ENCODE measurements at places on chromosomes 1 and 21.

DNA sequence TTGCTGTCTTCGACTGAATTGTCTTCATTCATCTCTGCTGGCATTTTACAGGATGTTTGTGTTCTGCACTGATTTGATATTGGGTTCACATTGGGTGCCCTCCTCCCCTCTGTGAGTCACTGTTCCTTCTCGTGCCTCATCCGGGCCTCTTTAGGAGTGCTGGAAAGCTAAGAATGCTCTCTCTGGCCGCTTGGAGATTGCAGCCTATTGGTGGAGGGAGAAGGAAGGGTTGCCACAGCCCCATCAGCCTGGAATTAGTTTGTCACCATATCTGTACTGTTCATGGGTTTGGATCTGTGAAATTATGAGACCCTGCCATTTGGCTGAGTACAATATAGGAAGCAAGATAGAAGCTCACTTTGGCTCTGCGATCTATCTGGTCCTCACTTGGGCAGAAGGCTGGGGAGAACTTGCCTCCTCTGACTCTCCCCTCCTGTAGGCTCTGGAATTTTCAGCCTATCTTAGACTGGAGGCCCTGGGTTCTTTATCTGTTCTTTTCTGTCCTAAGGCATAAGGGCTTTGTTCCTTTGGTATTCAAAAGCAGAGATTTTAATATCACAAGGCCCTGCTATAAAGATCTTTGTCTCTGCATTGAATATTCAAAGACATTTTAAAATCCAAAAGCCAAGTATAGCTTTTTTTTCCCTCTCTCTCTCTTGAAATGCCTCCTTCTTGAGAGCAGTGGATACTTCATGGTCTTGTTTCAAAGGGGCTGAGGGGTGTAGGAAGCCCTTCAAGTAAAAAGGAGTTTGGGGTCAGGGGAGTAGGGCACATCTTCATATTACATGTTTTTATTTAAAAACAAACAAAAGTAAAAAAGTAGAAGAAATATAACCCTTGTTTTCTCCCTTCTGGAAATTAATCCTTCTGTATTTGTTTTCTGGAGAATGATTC, 347.9 kb downstream of the ZP4 start:
- DNase-seq = peak; percentile 34

DNA sequence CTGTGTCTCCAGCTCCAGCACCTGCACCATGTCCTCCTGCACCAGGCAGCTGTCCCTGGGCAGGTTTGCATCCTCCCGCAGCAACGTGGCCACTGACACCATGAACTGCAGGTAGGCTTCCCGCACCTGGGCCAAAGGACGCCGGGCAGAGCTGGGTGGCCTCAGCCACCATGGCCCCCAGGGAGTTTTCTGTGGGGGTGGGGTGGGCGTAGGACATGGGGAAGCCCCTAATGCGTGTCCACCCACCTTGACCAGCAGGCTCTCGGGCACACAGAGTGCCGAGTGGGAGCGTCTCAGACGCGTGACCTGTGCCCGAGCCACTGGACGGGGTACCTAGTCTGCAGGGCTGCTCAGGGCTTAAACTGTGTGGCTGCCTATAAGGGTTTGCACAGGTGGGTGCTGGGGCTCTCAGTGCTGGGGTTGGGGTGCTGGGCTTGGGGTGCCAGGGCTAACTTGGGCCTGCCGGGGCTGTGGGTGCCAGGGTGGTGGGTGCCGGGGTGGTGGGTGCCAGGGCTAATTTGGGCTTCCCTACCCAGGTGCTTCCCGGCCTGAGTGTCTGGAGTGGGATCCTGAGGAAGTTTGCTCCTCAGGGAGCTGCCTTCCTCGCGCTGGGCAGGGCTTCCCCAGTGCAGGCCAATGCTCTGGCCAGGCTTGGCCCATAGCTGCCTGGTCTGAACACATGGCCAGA, 17.7 kb downstream of the PRXL2B start:
- no peak for DNase-seq

DNA sequence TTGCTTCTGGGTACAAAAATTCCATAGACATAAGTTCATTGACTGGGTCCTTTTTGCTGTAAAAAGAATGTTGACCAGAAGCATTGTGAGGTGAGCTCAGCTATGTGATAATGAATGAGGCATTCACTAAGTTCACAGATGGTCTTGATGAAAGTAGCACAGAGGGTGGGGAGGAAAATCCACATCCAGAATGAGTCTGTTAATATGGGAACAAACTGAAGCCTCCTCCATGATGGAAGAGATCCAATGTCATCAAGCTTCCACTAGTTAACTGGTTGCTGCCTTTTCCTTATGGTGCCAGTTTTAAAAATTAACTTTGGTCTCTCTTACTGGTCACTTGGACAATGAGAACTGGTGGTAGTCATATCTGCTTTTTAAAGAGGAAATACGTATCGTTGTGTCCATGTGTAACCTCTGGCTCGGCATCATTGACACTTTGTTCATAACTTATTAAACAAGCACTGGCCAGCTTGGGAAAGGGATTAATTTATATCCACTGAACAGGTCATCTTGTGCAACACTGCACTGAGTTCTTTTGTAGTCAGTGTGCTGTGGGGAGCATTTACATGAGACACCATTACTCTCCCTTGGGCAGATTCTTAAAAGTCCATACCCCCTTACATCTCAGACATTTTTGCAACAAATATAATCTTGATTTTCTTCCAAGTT, 88.6 kb downstream of the ADAMTS1 start:
- peak; percentile 45 for DNase-seq

- no peak for DNase-seq
Measured at GRCh38 chr1:161932668-161933067, 91.0 kb downstream of the OLFML2B start.

- DNase-seq = no peak
Measured at GRCh38 chr1:45403298-45403697, 63.1 kb upstream of the MUTYH start.

DNA sequence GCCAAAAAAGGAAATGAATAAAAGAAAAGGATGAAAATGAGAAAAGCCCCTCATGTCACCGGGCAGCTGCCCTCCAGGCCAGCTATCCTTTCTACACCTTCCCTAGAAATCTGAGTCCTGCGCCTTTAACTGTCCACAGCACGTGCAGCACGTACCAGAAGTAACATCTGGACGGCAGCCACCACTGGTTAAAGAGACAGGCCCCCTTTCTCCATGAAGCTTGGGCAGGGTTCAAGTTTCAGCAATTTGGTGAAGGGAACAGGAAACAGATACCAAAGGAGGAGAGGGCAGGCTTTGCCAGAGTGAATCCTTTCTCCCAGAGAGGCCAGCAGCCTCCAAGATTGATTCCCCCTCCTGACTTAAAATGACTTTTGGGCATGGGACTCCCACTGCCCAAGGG, 3.6 kb upstream of the KIAA2013 start:
- peak; percentile 80 for DNase-seq

DNA sequence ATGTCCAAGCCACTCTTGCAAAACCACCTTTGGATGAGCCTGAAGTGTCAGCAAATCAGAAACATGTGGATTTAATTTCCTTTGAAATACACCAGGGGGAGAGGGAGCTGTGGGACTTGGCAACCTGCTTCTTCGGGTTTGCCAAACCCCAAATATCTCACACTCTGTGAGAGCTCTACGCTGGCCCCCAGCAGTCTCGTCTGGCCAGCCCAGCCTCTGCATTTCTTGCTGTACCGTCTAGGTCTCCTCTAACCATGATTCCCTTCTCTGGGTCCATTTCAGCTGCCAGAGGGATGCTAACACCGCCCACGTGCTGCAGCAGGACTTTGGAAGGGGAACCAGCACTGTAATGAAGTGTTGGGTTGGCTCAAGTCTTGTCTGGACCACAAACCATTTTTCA, 114.6 kb downstream of the MRPS6 start:
- no peak for DNase-seq

DNA sequence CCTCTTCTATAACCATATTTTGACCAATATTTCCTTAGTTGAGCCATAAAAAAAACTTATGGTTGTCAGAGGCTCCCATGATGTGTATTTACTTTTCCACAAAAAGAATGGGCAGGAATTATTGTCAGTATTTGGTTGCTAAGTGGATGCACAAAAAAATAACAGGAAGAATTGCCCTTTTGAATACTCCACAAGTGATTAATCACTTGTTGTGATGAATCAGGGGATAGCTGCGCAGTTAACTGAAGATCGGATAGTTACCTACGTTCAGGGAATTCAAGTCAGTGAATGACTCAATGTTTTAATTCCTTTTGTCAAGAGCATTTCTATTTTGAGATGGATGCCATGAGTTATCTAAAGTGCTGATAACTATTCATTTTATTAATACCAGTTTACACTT, 785.2 kb upstream of the B3GALT2 start:
- DNase-seq = peak; percentile 94

DNA sequence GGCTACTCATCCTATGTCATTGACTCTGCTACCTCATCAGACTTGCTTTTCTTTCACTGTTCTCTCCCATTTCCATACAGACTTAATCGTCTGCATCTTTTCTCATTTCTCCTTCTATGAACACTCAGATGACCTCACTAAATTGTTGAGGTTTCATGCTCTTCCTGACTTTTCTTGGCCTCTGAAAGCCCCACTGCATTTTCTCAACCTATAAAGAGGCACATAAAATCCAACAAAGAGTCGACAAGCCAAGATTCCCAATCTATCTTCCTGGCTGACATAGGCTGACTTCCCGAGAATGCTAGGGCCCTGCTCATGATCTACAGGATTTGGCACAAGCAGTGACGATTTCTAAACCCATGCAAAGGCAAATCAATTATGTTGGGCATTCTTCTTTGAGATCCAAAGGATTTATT, 280.8 kb upstream of the DPYD start:
- peak; percentile 74 for DNase-seq

GRCh38 chr1:85734931-85735330, 26.7 kb upstream of the ZNHIT6 start:
- DNase-seq = peak; percentile 3

- DNase-seq = peak; percentile 54
Measured at GRCh38 chr21:46509741-46510502, 51.2 kb downstream of the DIP2A start.

DNA sequence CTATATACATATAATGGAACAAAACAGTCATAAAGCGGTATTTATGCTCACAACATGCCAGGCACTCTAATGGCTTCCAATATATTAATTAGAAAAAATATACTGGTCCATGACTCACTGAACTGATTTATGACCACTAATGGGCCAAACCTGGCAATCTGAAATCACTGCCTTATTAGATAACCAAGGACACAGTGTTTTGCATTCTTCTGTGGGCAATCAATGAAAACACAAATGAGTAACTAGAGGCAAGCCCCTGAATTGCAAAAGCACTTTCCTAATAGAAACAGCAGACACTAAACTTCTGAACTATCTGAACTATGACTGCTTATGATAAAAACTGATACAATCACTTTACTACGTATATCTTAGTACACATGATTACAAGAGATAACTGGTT, 3.5 kb downstream of the GCLM start:
- peak; percentile 64 for DNase-seq

DNA sequence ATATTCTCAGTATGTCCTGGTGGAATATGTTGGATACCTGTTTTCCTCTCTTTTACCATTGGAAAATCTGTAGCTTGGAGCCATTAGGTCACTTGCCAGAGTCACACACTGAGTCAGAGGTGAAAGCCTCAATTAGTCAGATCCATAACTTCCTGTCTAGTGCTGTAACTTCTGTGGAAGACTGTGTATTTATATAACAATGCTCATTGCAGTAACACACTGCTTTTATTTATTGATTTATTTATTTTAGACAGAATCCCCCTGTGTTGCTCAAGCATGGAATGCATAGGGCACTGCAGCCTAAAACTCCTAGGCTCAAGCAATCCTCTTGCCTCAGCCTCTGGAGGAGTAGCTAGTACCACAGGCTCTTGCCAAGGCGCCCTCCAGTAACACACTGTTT, 1.3 kb upstream of the DOCK7 start:
- DNase-seq = peak; percentile 85

DNA sequence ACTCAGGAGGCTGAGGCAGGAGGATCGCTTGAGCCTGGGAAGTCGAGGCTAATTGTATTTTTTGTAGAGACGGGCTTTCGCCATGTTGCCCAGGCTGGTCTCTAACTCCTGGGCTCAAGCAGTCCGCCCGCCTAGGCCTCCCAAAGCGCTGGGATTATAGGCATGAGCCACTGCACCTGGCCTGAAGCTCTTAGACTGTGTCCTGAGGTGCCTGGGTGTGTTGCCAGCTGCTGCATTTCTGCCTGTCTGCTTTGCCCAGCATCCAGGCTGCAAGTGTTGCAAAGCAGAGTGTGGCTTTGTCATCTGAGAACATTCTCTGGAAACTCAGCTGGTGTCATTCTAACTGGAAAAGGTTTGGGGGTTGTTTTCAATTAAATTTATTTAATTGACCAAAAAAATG, 105.0 kb downstream of the HUNK start:
- DNase-seq = no peak

GRCh38 chr1:39450956-39451606, 40.4 kb upstream of the BMP8A start:
- DNase-seq = peak; percentile 76

DNA sequence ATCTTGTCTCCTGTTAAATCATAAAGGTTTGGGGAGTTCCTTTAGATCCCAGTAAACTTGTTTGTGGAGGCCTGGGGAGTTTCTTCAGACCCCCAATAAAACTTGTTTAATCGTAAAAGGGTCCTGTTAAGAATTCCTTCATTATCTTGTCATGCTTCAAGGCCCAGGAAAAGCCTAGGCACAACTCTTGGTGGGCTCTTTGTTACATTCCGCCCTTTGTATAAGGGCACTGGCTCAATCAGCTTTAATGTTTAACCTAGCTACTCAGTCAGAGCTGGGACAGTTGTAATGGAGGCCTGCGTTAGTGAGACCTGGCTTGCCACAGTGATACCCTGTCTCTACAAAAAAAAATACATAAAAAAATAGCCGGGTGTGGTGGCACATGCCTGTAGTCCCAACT, 77.2 kb downstream of the MPZL1 start:
- DNase-seq = no peak

DNA sequence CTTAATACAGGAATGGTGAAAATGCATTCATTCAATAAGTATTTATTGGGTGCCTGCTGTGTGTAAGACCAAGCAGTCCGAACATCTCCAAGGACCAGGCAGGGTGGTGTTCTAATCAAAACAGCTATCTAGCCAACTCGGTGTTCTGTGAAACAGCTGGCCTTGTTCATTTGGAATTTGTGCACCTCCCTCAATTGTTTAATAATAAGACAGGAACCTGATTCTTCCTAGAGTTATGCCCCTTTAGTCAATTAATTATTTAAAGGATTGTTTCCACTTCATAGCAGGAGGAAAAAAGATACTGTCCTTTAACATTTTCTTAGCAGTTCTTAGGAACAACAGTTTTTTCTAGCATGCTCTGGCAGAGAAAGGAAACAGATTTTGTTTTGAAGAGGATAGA, 30.4 kb downstream of the S100A10 start:
- DNase-seq = no peak

Measured in M059J (cell line).